ENCODE measurements at places on chromosomes 16 and 17.

DNA sequence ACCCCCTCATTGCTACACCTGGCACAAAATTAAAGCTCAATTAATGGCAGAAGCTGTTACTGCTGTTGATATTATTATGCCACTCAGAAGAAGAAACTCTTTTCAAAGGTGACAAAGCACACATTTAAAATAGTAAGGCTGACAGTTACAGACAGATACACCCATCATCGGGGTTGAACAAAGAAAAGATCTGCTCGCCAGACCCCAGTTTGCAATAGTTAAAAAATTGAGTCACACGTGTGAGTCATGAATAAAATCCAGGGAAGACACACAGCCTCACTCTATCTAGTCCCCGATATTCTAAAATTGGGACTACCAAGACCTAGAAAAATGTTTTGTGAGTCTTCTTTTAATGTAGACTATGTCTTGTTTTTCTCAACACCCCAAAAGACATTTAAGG, 330.0 kb upstream of the SOX9 start:
- DNase-seq, result no peak

DNA sequence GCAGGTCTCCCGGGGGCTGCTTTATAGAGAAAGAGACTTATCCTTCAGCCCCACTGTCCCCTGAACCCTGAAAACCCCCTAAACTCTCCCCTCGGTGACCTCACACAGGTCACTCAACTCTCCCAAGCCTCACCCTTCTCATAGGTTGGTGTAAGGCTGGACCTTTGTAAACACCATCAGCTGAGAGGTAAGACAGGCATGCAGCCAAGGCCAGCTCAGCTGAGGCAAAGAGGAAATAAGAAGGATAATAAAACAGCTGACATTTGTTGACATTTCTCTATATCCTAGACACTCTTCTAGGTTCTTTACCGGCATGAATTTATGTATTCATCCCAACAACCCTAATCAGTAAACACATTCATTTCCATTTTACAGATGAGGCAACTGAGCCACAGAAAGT, 134.3 kb downstream of the CCT6B start:
- DNase-seq, result no peak

DNA sequence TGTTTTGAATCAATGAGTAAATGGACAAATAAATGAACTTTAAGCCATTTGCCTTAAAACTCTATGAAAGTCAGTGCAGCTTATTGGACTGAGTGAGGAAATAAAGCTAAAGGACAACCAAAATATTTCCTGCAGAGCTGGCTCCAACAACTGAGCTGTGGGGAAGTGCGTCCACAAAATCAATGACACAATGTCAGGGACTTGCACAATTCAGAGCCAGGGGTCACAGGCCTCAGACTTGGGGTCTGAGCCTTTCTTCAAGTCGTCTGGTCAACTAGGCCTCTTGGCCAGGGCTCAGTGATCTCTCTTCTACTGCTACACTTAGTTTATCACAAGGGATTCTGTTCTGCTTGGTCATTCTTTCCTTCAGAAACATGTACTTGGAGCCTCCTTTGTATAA, 26.2 kb upstream of the RHBDL3 start:
- DNase-seq, result no peak

- peak; percentile 45 for DNase-seq
Observed at GRCh38 chr17:58352596-58353388, 791 bp upstream of the SUPT4H1 start.

GRCh38 chr16:24723663-24724062, 5.8 kb upstream of the TNRC6A start:
- DNase-seq, result no peak

DNA sequence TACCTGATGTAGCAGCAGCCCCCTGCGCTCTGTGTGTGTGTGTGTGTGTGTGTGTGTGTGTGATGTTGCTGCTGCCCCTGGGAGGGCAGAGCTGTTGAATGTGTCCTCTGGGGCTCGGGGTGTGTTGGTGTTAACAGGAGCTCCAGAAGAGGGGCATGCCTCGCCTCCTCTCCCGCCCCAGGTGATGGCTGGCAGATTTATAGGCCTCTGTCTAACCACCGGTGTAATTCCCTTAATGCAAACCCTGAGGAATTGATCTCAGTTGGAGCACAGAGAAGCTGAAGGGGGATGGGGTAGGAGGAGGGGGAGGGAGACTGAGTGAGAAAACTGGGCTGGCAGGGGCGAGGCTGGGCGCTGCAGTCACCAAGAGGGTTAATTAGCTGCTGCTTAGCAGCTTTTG, 10.0 kb downstream of the CACNA1G start:
- DNase-seq, result no peak

GRCh38 chr16:49465661-49466528, 92.3 kb downstream of the C16orf78 start:
- no peak for DNase-seq

- DNase-seq, result no peak
Observed at GRCh38 chr16:6018848-6019489, 921.4 kb upstream of the EEF2KMT start.

GRCh38 chr17:80987941-80988461, 3.6 kb upstream of the CHMP6 start:
- no peak for DNase-seq

DNA sequence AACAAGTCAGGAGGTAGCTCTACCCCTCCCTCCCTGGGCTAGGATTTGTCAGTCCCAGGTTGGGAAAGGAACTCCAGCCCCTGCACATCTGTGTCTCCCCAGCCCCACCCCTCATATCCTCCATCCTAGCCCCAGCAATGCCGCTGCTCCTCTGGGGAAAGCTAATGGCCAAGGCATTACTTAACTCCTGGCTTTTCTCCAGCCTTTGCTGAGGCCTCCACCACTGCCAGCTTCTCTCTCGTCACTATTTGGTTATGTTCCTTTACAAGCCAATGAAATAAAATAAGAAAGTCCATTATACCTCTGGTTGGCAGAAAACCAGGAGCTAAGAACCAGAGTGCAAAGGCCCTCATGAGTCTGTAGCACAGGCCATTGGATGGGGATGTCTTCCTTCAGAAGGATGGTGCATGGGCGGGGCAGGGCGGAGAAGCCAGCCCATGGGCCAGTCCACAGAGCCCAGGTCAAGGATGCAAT, 171.0 kb downstream of the CCDC182 start:
- no peak for DNase-seq

DNA sequence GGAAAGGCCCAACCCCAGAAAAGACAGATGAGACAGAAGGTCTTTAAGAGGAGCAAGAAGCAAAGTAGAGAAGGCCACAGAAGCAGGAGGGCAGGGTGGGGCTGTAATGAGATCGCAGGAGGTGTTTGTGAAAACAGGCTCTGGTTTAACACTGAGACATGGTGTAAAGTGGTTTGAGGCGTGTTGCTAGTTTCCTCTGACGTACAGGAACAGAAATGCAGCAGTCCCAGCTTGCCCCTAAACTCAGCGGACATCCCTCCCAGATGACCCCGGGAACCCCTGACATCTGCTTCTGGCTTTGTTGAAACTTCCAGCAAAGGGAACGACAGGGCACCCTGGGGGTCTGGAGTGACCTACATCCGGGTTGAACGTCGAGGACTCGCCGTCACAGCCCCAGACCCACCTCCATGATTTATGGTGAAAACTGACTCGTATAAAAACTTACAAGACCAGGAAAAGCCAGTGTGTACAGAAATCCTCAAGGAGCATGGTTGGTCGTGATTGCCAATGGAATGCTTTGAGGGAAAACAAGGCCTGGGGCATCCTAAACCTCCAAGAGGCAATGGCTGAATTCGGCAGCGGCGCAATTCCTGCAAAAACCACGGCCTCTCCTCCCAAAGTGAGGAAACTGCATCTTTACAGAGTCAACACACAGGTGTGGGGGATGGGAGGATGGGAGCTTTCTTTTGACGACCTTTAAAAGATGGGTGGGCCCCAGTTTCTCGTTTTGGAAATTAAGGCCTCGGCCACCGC, 25.8 kb downstream of the LITAF start:
- no peak for DNase-seq

GRCh38 chr17:41416479-41416878, 7.9 kb downstream of the KRT37 start:
- no peak for DNase-seq

GRCh38 chr16:67248401-67249177, at the start of gene SLC9A5:
Gene SLC9A5 (plus strand): TSS chr16:67248979. CDS start chr16:67249015, 36 bp downstream.
- DNase-seq, result no peak

- peak; percentile 97 for DNase-seq
Observed at GRCh38 chr16:48013491-48013901, 142.3 kb downstream of the ABCC12 start.

- no peak for DNase-seq
Observed at GRCh38 chr17:70613681-70614080, 444.3 kb downstream of the KCNJ2 start.

GRCh38 chr17:64580384-64581315, 73.9 kb downstream of the CEP95 start:
- no peak for DNase-seq

GRCh38 chr17:65556014-65556909, 5.2 kb downstream of the AXIN2 start:
- peak; percentile 25 for DNase-seq

DNA sequence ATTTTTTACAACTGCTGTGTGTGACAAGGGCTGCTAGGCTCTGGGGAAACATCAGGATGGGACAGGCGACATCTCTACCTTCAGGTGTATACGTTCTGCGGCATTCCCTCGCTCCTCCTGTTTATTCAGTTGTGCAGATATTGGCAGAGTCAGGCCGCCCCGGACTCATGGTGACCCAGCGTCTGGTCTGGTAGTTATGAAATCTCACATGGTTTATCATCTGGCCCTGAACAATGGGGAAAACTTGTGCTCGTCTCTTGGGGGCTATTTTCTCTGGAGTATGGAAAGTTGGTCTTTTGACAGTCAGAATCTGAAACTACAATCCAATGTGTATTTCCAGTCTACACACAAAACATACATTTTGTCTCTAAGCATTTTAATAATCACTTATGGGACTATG, 3.3 kb downstream of the MARCHF10 start:
- no peak for DNase-seq

DNA sequence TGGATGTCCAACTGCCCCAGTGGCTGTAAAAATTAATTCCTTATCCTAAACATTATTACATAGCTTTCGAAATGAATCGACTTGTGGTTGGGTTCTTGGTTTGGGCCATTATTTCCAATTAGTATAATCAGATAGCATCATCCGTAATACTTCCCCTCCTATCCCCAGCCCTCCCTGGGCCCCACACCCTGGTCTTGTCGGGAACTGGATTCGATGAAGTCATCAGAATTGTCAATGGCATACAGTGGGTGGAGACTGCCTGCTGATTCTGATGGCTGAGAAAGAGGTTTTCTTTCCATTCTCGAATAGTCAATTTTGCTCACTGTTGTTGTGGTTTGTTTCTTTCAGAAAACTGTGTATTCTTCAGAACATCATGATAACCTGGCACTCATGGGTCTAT, 395.1 kb downstream of the SEC14L1 start:
- DNase-seq, result no peak

GRCh38 chr17:81514739-81515529, 2.3 kb upstream of the ACTG1 start:
- DNase-seq, result peak; percentile 83

DNA sequence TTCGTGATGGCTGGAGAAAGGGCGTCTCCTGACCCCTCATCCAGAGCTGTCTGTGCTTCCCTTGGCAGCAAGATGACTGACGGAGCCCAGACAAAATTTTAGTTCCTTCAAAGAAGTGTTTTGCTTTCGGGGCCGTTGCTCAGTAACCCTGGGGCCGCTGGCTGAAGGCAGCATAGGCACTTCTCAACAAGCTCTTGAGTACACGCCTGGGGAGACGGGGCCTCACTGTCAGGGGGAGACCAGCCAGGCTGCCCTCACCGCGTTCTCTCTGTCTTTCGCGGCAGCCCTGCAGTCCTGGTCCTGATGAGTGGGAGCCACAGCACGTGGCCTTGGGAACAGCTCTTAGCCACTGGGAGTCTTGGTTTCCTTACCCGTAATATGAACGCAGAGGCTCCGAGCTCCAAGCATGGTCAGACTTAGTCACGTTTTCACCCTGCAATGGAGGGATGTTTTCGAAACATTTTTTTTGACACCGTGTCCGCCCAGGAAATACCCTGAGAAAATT, 86.0 kb downstream of the IRF8 start:
- no peak for DNase-seq

DNA sequence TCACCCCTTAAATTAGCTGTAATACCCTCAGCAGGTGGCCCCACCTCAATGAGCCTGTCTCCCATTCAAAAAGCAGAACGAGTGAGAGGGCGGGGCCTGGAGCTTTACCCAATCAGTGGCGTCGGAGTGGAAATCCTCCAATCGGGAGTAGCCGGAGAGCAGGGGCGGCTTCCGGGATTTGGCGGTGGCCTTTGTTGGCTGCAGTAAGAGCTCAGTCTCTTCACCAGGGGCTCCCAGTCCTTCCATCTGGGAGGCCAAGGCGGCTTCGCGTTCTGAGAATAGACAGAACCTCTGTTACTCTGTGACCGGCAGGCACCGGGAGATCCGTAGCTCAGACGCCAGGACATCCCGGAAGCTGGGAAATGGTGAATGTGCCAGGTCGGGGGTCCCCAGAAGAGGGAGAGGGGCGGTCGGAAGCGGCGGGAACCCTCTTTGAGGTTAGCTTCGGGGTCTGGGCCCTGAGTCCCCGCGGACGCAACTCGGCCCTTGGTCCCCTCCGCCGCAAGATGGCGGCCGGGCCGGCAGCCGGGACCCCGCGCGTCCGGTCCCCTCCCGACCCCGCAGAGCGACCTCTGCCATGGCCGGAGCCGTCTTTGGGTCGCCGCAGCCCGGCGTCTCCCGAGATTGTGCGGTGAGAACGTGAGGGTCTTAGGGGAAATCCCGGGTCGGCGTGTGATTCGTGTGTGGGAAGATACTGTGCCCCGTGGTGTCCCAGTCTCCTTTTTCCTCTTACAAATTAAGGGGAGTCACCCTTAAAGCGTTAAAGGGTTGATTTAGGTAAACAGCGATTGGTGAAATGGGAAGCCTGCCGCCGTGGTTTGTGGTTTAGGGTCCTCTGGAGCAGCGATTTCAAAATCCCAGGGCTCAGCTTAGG, 160.3 kb upstream of the ZNF267 start:
- peak; percentile 92 for DNase-seq

DNA sequence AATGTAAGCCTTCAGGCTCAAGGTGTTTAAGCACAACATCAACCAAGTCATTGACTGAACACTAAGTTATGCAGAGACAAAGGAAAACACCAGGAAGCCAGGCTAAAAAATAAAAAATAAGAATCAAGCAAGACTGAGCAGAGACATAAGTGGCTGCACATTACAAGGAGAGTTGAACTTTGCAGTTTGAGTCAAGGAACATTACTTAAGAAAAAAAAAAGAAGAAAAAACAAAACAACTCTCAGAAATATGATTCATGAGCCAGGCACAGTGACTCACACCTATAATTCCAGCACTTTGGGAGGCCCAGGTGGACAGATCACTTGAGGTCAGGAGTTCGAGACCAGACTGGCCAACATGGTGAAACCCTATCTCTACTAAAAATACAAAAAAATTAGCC, 168.1 kb downstream of the C16orf95 start:
- no peak for DNase-seq

Data from NCI-H226 (cell line).